ENCODE measurements at places on chromosomes 1 and 21. TPM values are rescaled to one million over a fixed set of nuclear protein-coding genes. Genes with fewer than 3 reads are reported as not detected.

Gene AGO1
- 19.2 TPM for total RNA-seq

Gene CD1B
- not detected for total RNA-seq

Gene ZNF593OS
- not detected for total RNA-seq

Gene FCRL4
- not detected for total RNA-seq

Gene SLC19A2
- 6.0 TPM for total RNA-seq

Gene AIM2
- 3.6 TPM for total RNA-seq

Gene CCDC17
- total RNA-seq: 4.0 TPM

Gene S100A3
- total RNA-seq: not detected

Gene TMEM52
- 0.48 TPM for total RNA-seq

Gene OLFM3
- not detected for total RNA-seq

Gene SLC9C2
- not detected for total RNA-seq

Gene CD34
- total RNA-seq: 0.08 TPM

Gene ITLN2
- total RNA-seq: not detected

Gene EDARADD
- 0.15 TPM for total RNA-seq

Gene SYDE2
- total RNA-seq: 2.3 TPM

Gene NR5A2
- not detected for total RNA-seq

Gene OR6Y1
- total RNA-seq: not detected

Gene CD53
- total RNA-seq: 546 TPM

Gene LMX1A
- total RNA-seq: not detected

Gene BARHL2
- total RNA-seq: not detected

Gene RAB3B
- total RNA-seq: 0.08 TPM

Gene CSF3R
- total RNA-seq: 0.25 TPM

Gene LCE1D
- total RNA-seq: not detected

Gene OR4F16
- total RNA-seq: not detected

Gene MFAP2
- not detected for total RNA-seq

Gene IL22RA1
- not detected for total RNA-seq

Gene TMCO4
- 16.8 TPM for total RNA-seq

Gene OR10T2
- total RNA-seq: not detected
